ENCODE measurements at places on chromosomes 1 and 21.

DNA sequence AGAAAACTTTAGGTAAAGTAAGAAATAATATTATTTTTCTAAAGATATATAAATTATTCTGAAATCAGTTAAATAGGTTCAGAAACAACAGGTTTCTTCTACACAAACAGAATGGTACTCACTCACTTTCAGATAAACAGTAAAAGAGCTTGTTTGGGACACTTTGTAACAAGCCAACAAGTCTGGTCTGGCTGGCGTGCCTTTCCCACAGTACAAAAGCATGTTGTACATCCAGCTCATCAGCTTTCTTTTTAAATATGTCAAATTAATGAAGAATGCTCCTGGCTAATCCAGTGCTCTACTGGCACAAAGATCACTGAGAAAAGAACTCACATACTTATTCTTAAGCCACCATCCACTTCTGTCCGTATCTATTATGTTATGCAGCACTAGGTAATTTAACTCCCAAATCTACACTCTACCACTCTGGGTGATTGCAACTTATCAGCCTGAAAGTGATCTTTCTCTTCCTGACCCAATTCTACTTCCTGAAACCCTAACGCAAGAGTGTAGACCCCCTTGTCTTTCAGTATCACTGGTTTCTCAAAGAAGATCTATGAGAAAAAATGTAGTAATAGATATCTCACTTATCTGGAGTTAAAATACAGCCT is 32.6 kb downstream of the TRIT1 start:
- no peak for DNase-seq

GRCh38 chr1:151526735-151527525 is 13.2 kb upstream of the TUFT1 start:
- no peak for DNase-seq

DNA sequence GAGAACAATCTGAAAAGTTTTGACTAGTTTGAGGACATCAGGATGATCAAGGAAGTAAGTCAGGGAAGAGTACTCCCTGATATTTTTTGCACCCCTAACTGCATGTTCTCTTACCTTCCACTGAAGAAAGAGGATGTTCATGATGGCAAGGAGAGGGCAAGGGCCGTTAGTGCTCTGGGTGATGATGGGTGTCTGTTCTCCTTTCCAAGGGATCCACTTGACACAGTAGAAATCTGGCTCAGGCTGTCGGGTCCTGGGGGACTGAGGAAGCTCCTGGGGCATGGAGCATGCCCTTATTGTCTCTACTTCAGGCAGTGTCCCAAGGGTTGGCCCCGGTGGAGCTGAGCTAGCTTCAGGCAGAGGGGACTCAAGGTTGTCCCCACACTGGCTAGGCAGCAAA is 4.7 kb downstream of the MINDY1 start:
- DNase-seq, result no peak

- no peak for DNase-seq
These were observed 876 bp upstream of the CATSPERE start for GRCh38 chr1:244460197-244460596.

- DNase-seq, result no peak
These were observed 31.4 kb downstream of the ZBTB17 start for GRCh38 chr1:15944308-15945010.

DNA sequence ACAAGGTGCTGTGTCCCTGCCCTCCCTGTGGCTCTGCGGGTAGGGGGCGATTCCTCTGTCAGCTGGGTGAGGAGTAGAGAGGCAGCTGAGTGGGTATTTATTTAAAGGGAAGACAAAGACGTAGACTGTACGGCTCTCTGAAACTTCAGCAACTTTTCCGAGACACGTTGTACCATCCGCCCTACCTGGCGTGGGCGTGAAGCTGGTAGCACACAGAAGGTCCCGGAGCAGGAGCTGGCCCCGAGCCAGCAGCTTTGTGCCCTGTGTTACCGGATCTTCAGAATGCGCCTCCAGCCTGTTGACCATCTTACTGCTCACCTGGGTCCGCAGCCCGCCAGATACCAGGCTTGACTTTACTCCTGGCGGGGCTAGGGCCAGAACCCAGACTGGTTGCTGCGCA is 34.9 kb downstream of the PRKCZ start:
- DNase-seq, result no peak

DNA sequence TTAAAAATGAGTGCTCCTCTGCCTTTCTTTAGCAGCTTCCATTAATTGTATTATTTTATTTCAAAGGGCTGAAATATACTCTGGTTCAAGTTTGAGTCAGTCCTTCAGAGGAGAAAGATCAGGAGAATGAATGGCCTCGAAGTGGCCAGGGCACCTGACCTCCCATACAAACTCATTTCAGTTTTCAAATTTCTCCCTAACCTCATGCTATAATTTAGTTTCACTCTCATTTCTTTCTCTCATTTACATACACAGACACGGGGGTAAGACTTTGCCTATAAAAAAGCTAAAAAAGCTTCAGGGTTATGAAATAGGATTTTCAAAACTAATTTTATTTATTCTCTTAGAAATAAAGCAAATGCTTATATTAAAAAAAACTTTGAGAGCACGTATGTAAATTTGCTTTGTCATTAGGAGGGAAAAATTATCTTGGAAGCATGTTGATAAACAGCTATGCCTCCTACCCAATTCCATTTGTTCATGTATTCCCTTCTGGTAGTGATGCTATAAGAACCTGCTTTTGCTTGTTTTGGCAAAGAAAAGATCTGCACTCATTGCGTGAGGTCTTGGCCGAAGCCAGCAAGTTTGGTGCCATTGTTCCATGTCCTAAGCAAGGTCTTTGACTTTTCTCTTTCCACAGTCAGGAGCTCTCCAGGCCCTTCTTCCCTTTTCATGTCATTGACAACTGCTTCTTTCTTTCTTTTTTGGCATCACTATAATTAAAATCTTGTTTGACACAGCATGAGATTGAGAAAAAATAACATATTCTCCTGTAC is 80.4 kb upstream of the LRRC53 start:
- no peak for DNase-seq

GRCh38 chr1:41742219-41742618 is 176.5 kb downstream of the HIVEP3 start:
- DNase-seq, result no peak

DNA sequence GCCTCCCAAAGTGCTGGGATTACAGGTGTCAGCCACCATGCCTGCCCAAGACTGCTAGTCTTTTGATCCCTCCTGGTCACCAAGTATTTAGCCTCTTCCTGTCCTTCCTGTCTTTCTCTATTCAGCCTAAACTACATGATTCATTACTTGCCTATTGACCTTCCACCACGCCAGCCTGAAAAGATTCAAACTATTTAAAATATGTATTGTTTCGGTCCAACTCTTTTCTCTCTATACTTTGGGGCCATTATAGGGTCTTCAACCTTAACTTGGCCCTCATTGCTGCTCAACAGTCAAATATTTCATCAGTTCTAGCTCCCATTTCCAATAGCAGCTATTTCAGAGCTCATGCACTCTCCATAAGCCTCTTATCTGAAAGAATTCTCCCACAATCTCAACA is 153.0 kb downstream of the TNFSF18 start:
- DNase-seq, result no peak

DNA sequence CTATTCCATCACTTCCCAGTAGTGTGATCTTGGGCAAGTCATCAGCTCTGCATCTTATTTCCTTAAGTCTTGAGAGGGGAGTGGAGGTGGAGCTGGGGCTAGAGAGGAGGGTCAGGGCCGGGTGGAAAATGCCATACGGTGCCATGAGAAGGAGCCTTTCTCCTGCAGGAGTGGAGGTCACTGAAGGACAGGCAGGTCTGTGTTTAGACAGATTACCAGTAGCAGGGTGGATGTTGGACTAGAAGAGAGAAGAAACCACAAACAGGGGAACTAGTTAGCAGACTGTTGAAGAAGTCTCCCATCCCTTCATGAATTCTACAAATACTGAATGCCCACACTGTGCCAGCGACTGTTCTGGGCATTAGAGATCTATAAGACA is 13.9 kb upstream of the CPT2 start:
- no peak for DNase-seq
